ENCODE measurements at places on chromosomes 13 and 19.

DNA sequence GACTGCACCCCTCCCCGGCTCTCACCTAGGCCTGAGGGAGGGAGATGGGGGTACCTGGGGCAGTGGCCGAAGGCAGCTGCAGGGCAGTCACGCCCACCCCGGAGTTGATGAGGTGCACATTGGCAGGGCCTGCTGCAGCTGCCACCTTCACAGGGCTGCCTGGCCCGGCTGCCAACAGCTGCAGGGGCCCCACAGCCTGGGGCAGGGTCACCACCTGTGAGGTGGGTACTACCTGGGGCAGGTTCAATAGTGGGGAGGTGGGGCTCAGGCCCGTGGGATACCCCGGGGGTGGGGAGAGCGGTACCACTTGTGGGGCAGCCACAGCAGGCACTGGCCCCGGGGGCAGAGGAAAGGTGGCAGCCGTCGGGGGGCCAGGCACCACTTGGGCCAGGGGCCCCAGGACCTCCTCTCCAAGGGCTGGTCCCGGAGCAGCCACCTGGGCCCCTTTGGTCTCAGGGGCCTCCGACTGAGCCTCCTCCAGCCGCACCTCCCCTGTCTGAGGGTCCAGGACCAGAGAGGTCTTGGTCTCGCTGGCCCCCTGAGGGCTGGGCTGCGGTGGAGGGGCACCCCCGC lies 2.7 kb downstream of the SIX5 start:
- no peak for DNase-seq

DNA sequence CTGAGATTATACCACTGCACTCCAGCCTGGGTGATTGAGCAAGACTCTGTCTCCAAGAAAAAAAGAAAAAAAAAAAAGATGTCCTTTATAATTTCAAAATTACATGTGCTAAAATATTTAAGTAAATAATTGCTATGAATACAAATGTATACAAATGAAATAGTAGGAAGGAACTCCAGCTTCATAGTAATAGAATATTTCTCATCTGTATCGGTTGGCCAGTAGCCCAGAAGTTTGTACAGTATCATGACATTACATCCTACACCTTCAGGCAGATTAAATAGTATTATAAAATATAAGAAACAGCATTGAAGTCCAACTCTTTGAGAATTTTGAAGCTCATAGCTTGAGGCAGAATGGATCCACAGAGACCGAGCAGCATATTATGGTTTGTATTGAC lies 36.5 kb upstream of the CLDN10 start:
- no peak for DNase-seq

DNA sequence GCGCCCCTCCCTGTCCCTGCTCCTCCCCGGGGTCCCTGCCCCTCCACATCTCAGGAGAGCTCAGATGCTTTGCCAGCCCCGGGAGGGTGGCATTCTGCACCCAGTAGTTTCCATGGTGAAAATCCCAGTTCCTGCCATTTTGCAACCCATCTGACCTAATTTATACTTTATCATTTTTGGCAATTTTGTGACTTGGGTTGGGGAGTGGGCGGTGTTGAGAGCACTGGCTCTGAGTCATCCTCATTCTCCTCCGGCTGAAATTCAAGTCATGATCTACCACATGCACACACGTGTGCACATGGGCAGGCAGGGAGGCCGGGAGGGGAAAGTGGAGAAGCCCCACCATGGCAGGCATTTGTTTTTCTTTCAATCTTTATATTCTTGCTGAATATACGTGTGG lies 208.6 kb downstream of the URI1 start:
- DNase-seq = no peak

- no peak for DNase-seq
These were observed 49.4 kb downstream of the GAS6 start for GRCh38 chr13:113814435-113814821.

- DNase-seq = no peak
These were observed 308.3 kb downstream of the KCNRG start for GRCh38 chr13:50323440-50324065.

DNA sequence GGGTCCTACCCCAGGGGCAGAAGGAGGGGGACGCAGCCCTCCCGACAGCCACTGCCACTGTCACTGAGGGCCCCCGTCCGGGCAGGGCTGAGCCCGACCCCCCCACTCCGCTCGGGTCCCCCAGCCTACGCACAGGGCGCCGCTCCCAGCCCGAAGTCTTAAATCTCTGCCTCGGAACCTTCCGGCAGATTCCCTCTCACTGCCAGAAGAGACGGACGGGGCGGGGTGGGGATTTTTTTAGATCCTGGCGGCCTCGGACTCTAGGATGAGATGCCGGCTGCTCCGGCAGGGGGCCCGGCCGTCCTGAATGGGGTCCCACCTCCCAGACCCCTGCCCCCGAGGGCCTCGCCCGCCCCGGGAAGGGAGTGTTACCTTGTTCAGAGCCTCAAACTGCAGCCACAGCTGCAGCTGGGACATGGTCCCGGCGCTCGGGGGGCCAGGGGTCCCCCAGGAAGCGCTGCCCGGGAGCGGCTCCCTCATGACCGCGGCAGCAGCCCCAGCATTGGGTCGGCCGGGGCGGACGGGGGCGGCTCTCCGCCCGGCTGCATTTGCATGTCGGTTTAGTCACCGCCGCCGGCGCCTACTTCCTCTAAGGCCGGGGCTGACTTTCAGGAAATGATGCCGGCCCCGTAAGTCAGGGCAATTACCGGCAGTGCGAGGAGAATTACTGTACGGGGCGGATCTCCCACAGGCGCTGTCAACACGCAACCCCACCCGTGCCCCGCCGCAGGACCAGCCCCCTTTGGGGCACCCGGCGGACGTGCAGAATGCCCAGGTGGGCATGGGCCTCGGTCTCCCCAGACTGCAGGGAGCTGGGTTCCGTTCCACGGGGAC lies 28.1 kb downstream of the GPX4 start:
- DNase-seq = peak; percentile 94

DNA sequence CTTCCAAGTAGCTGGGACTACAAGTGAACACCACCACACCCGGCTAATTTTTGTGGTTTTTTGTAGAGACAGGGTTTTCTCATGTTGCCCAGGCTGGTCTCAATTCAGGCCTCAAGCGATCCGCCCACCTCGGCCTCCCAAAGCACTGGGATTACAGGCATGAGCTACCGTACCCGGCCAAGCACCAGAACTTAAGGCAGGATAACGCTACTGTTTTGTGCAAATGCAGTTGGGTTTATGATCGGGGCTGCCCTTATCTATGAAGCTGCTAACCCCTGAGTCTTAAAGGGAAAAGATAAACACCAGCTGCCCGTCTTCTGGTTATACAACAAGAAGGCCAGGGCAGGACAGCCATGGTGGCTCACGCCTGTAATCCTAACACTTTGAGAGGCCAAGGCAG lies 12.6 kb upstream of the TM6SF2 start:
- DNase-seq = no peak

DNA sequence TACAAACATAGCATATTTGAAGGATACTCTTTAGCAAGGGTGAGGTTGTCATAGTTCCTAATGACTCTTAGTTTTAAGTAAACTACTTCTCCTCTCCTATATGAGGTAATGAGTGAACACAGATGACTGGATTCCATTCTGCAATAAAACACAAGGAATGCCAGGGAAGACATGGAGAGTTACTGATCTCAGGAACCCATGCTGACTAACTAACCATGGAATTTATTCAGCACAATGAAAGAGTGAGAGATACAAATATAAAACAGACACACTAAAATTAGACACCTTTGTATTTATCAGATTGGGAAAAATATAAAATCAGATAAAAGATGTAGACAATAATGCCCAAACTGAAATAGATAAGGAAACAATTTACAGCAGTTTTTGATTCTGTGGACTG lies 1525.9 kb upstream of the SLC10A2 start:
- no peak for DNase-seq

GRCh38 chr19:54189145-54189734 lies at the start of gene MBOAT7:
Gene MBOAT7, minus strand, starts transcription at chr19:54189580. Its CDS starts 1,072 bp downstream, at chr19:54188508.
- no peak for DNase-seq

- DNase-seq = no peak
These were observed 311.6 kb downstream of the KCNRG start for GRCh38 chr13:50326811-50327210.

DNA sequence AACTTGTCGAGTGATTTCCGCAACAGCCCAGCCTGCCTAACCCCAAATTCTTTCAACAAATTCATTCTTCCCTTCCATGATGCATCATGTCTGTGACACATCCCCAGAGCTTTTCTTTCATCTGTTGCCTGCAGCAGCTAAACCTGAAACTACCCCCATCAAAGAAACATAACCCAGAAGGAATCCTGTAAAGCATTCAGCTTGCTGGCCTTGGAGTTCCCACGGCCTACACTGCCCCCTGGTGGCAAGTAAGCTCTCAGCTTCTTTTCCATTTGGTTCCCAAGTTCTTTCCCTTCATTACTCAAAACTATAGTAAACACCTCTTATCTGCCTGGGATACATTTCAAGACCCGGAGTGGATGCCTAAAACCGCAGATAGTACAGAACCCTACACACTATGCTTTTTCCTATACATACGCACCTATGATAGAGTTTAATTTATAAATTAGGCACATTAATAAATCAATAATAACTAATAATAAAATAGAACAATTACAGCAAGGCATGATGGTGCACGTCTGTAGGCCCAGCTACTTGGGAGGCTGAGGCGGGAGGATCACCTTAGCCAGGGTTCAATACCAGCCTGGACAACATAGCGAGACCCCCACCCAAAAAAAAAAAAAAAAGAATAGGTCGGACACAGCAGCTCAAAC lies 7.4 kb downstream of the ETHE1 start:
- peak; percentile 83 for DNase-seq

DNA sequence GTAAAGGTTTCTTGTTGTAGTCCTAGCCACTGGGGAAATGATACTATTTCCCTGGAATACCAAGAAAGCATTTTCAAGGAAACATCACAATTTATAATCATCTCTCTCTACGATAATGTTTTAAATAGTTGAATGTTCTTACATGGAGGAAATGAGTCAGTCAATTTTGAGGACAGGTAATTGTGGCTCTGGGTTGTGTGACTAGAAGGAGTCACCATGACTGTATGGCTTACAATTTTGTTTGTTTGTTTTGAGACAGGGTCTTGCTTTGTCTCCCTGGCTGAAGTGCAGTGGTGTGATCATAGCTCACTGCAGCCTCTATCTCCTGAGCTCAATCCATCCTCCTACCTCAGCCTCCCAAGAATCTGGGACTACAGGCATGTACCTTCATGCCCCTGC lies 47.4 kb downstream of the COG3 start:
- no peak for DNase-seq

- no peak for DNase-seq
These were observed 19.8 kb downstream of the ZNF583 start for GRCh38 chr19:56423985-56424353.

GRCh38 chr13:50893211-50893852 lies 16.3 kb upstream of the RNASEH2B start:
- no peak for DNase-seq

DNA sequence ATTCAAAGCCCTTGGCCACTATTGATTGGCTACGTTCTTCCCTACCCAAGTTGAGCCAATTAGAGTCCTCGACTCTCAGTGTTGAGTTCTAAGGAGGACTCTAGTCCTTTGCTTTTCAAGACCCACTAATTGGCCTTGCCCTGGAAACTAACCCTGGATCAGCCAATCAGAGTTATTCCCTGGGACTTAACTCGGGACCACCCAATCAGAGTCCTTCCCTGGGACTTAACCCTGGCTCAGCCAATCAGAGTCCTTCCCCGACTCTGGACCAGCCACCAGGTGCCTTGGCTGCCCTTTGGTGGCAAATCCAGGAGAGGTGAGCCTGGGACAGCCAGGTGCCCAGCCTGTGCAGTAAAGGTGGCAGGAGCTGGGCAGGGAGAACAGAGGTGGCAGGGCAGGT lies 28.7 kb downstream of the ATP8B3 start:
- DNase-seq = no peak

DNA sequence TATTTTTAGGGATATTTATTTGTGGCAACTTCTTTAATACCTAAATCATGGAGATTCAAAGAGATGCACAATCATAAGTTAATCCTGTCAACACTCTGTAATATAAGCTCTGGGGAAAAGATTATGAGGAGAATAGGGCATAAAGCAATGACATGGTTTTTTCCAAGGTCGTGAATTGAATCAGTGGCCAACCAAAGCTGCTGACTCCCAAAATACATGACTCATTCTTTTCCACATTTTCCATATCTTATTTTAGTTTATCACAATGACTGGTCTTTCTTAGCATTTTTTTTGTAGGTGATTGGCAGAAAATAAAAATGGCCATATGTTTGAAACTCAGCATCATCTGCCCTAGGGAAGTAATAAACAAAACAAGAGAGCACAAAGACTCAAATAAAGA lies 28.5 kb upstream of the RBM26 start:
- no peak for DNase-seq

DNA sequence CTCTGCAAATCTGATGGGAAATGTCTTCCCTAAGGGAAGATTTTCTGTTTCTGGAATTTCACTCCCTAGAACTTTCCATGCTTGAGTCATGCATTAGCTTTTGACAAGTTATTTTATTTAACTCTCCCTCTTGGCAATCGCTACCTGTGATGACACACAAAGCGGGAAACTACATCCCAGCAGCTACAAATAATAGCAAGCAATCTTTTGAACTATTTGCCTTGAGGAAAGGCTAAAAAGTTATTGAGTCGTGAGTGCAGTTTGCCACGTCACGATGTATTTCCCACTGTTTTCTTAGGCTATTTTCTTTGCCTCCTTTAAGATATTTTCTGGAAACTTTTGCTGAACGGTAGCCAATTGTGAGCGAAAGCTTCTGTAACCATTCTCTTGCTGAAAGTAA lies 353.3 kb upstream of the HTR2A start:
- DNase-seq = no peak

GRCh38 chr13:55263045-55263444 lies 1877.7 kb upstream of the PRR20A start:
- DNase-seq = no peak

GRCh38 chr19:38478273-38478971 lies 44.9 kb downstream of the RYR1 start:
- no peak for DNase-seq

DNA sequence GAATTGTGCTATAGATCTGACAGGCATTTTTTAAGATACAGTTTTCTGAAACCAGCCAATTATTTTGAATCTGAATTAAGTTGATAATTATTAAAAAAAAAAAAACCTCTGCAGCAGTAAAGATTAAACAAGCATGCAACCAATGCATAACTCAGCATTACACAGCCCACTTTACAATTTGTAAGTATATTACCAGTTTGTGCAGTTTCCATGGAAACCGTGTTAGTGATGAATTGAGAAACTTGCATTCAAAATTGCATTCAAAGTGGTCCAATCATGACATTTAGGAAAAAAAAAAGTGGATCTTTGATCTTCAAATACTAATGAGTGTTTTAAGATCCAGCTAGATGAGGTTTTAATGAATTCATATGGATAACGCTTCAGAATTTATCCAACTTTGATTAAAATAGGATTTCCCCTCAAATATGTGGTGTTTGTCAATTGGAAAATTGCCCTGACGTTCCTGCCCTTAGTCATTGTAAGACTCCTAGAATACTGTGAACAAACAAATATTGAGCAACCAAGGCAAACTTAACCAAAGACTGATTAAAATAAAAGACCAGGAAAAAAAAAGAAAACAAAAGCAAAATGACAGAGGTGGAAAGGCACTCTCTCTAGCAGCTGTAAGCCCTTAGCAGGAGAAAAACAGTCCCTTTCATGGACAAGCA lies 314.8 kb upstream of the MAB21L1 start:
- DNase-seq = no peak

All from stimulated activated CD4-positive, alpha-beta T cell treated with anti-CD3 and anti-CD28 coated beads, Interleukin-1b, Interleukin-23, amount 100 ng/mL, for 48 hours (primary cell).